ENCODE measurements at places on chromosomes 3 and 15.

DNA sequence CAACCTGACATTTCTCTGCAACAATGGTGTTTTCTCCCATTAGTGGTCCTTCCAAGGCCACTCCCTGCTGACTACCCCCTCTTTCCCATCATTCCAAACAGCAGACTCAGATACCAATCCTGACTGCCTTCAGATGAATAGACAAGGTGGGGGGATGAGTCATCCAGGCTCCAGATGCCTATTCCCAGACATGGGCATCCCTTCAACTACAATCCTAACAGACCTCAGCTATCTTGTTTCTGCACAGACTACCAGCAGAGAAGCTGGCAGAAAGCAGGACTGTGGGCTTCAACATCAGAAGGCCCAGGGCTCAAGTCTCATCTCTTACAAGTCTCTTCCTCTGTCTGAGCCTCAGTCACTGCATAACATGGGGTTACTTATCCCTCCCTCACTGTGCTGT, 2.2 kb downstream of the RBP1 start:
- DNase-seq: no peak

GRCh38 chr3:45665101-45665572, 24.1 kb upstream of the SACM1L start:
- DNase-seq: peak; percentile 45

- no peak for DNase-seq
Measured at GRCh38 chr15:95840004-95840403, 490.5 kb upstream of the NR2F2 start.

- no peak for DNase-seq
Measured at GRCh38 chr3:36455406-36455805, 75.1 kb downstream of the STAC start.

DNA sequence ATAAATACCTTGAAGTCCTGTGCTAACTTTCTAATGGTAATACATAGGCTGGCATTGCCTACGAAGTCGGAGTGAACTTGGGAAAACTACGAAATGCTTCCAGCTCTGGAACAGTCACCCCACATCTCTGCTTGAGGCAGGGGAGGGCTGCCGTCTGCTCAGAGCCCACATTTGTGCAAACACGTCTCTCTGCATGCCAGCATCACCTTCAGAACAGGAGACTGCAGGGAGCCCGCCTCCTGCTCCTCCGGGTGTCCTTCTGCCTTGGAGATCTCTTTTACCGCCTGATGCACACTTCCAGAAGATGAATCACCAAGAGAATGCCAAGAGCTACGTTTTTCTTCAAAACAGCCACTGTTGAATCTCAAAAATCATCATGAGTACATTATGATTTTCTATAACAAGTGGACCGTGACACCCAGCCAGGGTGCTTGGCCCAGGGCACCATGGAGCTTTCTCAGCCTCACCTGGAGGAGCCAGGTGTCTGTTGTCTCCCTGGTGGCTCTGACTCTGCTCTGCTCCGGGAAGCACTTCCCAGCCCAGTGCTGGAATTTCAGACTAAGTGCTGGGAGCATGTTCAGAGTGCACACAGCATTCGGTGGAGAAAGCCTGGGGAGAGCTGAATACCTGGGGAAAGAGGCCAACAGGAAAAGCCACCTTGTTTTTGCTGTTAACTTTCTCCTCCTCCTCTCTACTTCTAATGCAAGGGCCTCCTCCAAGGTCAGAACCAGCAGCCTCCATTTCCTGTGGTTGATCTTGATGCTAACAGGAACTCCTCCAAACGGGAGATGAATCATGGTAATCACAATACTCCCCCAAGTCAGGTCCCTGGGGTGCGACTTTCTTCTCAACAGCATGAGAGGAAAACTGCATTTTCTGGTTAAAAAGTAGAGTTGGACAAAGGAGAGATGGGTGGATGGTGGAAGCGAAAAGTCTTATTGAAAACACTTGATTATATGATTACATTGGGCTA, 467.7 kb downstream of the GABRG3 start:
- no peak for DNase-seq

DNA sequence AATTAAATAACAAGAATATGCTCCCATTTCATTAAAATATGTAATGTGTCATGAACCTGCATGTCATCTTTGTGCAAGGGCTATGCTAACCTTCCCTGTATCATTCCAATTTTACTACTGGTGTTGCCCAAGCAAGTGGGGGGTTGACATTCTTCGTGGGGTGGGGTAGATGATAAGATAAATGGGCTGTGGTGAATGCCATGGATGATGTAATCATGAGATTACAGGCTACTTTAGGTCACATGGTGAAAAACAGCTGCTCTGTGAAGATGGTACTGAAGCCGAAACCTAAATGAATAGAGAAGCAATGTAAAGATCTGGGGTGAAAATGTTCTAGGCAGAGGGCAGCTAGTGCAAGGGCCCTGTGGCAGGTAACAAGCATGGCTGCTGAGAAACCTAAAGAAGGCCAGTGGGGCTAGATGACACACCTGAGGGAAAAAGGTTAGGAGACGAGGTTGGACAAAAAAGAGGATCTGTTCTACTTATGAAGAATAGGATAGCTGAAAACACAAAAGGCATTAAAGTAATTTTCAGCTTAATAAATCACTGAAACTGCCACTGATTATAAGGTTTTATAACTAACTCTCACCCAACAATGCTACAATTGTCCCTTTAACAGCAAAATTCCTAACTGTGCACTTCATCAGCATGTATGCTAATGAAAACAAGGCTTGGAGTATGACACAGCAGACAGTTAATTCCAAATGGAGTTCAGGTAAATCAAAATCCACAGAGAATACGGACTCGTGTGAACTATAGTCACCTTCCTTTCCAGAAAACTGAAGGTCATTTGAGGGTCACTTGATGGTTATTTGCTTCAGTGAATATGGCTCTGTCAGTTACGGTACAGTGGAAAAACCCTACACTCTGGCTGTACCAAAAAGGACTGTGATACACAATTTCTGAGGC, 35.0 kb downstream of the MTMR10 start:
- DNase-seq: no peak

GRCh38 chr3:85533586-85533985, 574.8 kb downstream of the CADM2 start:
- no peak for DNase-seq

DNA sequence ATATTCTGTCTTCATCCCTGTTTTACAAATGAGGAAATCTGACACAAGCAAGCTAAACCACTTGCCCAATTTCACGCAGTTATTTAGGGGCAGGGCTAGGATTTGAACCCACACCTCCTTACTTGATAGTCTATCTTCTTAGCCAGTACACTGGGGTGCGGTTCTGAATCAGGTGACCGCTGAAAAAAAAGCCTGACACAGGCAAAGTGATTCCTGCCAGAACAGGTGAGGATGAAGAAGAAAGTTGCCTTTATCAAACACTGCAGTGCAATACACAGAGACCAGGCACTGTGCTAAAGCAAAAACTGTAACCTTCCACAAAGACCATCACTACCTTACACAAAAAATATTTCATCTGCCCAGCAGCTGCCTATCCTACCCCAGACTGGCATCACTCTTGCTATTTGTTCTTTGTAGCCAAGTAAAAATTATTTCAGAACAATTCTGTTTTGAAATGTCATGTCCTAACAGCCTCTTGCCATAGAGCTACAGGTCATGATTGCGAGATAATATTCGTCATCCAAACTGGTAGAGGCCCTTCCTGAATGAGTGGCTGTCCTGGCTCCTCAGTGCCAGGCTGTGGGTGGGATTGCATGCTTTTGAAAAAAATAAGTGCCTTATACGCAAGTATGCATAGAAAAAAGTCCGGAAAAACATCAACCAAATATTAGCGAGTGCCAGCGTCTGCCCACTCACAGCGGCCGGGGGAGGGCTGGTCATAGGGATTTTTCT, 142.3 kb upstream of the TPM1 start:
- DNase-seq: no peak
